ENCODE measurements at places on chromosomes 2 and 18.

GRCh38 chr2:85418132-85419008 is at the start of gene SH2D6:
SH2D6 (plus strand) TSS chr2:85418714; CDS start chr2:85429466, 10,752 bp downstream.
- DNase-seq: peak; percentile 85

DNA sequence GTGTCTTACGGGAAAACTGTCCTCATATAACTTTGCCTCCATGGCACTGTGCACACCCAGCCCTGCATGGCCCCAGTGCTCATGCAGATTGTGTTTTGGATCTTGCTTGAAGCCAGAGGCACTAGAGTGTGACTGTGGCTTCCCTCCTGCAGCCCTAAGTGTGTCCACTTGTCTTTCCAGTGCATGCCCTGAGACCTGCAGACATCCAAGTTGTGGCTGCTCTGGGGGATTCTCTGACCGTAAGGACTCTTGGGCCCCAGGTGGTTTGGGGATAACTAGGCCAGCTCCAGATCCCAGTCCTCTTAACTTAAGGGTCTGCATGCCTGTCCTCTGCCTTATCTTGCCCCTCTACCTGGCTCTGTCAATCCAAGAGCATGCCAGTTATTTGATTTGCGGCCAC is 96.6 kb downstream of the PLB1 start:
- DNase-seq: no peak

DNA sequence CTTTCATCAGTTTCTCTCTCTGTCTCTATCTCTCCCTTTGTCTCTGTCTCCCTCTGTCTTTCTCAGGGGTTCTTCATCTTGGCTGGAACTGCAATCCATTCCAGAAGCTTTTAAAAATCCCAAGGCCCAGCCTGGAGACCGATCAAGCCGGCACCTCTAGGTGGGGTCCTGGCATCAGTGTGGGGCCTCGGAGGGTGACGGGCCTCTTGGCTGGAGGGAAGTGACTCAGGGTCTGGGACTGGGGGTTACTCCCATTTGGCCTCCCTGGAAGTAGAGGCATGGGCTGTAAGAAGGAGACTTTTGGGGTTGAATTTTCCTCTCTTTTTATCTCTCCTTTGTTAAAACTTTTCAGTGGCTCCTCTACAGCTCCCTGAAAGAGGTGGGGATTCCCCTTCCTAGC is 52.8 kb upstream of the OTOF start:
- no peak for DNase-seq

DNA sequence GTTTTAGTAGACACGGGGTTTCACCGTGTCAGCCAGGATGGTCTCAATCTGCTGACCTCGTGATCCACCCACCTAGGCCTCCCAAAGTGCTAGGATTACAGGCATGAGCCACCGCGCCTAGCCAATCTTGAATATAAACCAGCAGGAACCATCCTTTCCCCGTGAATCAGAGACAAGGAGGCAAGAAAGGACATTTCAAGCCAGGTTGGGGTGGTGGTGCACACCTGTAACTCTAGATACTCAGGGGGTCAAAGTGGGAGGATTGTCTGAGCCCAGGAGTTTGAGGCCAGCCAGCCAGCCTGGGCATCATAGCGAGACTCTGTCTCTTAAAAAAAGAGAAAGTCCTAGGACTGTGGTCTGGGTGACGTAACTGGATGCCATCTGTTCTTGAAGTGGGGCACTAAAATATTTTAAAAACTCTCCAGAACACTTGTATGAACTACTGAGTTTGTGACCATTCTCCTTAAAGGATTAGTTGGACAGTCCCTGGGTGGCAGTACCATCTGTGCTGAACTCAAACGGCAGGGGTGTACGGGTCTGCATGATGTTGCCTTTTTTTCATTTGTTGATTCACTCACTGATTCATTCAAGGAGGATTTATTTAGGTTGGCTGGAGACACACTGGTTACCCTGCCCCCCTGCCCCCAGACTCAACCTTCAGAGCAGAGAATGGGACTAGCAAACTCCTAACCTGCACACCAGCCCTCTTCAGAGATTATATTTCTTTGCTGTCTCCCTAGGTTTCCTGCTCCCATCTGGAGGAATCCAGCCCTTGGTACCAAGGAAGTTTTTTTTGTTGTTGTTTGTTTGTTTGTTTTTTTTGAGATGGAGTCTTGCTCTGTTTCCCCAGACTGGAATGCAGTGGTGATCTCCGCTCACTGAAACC is 2.9 kb upstream of the TLX2 start:
- DNase-seq: no peak

GRCh38 chr18:31241900-31242409 is 76.0 kb upstream of the DSG1 start:
- DNase-seq: peak; percentile 83

DNA sequence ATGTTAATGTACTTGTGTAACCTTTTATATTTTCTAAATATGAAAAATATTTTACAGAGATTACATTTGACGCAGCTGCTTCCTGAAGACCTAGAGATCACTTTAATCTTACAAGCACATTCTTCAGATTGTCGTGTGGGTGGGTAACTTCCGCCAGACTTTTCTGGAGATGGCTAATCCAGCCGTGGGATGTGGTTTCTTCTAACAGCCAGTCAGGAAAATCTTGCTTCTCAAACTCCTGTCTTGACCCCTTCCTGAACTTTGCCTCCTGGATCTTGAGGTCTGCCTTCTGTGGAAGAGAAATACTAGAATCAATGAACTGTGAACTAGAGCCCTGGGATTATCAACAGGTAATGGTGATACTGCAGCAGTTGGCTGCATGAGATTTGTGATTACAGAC is 401.6 kb upstream of the TNP1 start:
- no peak for DNase-seq

GRCh38 chr2:42429352-42429751 is 64.4 kb downstream of the KCNG3 start:
- DNase-seq: no peak

GRCh38 chr2:126866451-126866850 is 32.2 kb upstream of the TEX51 start:
- DNase-seq: no peak

DNA sequence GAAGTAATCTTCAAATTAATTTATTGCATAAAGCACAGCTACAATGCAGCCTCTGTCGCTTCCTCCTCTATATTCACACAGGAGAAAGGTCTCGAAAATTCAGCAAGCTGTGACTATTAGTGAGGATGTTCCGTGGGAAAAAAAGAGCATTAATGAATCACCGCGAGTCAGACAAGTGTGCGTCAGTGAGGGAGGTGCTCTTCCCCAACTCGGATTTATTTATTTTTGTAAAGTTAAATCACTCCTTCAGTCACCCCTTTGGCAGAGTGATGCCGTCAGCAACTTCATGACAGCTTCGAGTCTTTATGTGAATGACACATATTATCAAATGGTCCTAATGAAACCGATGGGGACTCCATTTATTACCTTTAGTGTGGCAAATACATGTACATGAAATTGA is 648.9 kb upstream of the SALL3 start:
- no peak for DNase-seq

GRCh38 chr2:45892425-45892745 is 240.9 kb downstream of the PRKCE start:
- DNase-seq: no peak

- DNase-seq: peak; percentile 5
Observed at GRCh38 chr2:235291461-235291860, 202.4 kb upstream of the AGAP1 start.

GRCh38 chr2:153808679-153809078 is 63.0 kb upstream of the GALNT13 start:
- no peak for DNase-seq

- no peak for DNase-seq
Observed at GRCh38 chr18:50509012-50509411, 50.9 kb upstream of the MAPK4 start.

GRCh38 chr2:60857056-60857455 is 24.3 kb upstream of the REL start:
- no peak for DNase-seq

GRCh38 chr2:142892715-142893114 is 15.3 kb downstream of the KYNU start:
- DNase-seq: no peak

GRCh38 chr2:152492131-152492530 is 157.2 kb downstream of the FMNL2 start:
- no peak for DNase-seq

DNA sequence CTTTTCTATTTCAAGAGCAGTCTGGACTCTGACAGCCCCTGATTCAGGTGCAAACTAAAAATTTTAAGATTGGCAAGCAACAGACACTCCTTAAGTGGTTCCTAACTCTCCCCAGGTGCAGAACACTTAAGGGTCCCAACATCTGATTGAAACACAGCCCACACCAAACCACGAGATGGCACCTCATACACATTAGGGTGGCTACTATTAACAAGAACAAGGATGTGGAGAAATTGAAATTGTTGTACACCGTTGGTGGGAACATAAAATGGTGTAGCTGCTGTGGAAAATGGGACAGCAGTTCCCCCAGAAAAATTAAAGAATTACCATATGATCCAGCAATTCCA is 82.3 kb downstream of the POLR1A start:
- no peak for DNase-seq

- DNase-seq: no peak
Observed at GRCh38 chr2:105496271-105496670, 97.4 kb upstream of the FHL2 start.

DNA sequence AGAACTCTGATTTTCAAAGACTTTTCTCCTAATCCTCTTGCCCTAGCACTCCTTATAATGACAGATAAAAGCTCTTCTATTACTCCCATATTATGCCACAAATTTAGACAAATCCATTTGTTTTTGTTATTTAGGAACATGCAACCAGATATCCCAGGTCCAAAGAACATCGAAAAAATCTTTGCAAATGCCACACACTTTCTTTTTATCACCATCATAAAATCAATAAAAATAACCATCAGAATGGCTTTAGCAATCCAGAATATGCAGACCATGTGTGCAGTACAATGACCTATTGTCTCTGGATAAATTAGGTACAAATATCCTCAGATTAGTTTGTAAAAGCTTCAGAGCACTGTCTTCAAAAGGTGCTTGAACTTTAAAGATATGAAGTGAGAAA is 376.2 kb upstream of the TCF4 start:
- DNase-seq: no peak

GRCh38 chr18:9786631-9787030 is 78.5 kb downstream of the RAB31 start:
- DNase-seq: no peak

DNA sequence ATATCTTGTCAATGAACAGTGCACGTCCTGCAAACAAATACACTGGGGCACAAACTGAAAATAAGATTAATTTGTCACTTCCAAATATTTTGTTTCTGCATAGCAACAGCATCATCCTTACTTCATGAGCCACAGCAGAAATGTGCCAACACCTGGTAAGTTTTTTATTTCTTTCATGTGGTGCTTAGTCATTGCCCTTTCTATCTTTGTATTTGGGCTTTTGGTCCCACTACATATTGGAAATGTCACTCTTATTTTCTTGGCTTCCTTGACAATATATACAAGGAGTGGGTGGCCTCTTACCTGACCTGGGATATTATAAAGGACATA is 208.0 kb downstream of the RBM43 start:
- DNase-seq: no peak

DNA sequence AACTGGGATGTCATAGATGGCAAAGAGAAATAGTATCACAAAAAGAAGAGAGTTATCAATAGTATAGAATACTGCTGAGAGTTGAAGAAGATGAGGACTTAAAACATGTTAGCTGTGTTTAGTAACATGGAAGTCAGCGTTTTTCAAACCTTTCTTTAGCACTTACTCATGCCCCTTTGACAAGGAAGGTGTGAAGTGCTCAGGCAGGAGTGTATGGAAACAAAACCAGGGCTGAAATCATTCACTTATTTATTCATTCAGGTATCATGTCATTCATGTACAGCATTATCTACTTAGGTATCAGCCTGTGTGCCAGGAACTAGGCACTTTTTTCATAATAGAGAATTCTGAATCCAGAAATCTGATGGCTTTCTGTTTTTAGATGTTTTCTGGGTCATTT is 27.2 kb downstream of the CD28 start:
- DNase-seq: no peak

GRCh38 chr2:240510513-240511210 is 47.1 kb downstream of the ANKMY1 start:
- DNase-seq: no peak

DNA sequence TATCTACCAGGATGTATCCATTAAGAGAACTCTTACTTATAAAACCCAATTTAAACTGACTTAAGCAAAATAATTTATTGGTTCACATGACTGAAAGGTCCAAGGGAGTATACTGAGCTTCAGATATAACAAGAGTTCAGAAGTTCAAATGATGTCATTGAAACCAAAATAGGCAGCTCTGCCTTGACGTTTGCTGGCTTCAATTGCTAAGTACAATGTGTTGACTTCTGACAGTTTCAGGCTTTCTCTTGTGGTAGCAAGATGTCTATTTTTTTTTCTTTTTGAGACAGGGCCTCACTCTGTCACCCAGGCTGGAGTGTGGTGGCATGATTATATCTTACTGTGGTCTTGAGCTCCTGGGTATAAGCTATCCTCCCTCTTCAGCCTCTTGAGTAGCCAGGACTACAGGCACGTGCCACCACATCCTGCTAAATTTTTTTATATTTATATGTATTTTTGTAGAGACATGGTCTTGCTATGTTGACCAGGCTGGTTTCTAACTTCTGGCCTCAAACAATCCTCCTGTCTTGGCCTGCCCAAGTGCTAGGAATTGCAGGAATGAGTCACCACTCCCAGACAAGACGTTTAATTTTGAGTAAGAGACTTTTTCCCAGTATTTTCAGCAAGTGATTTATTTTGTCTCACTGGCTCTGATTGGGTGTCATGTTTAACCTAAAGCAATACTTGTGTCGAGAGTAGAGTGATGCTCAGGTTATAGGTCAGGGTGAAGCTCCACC is 184.8 kb downstream of the NR4A2 start:
- no peak for DNase-seq

GRCh38 chr2:120949027-120949956 is 213.6 kb downstream of the GLI2 start:
- peak; percentile 62 for DNase-seq

GRCh38 chr2:120488531-120488930 is 142.6 kb downstream of the INHBB start:
- no peak for DNase-seq

GRCh38 chr2:196544906-196545433 is 94.5 kb upstream of the CCDC150 start:
- DNase-seq: no peak

DNA sequence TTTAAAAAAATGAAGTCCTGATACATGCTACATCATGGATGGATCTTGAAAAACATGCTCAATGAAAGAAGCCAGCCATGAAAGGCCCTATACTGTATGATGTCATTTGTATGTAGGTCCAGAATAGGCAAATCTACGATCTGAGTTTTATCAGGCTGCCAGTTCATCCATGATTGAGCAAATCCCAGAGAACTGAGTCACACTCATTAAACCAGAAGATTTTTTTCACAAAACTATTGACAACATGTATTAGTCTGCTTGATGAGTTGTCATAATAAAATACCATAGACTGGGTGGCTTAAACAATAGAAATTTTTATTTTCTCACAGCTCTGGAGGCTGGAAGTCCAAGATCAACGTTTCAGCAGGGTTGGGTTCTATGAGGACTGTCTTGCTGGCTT is 130.7 kb downstream of the MREG start:
- DNase-seq: no peak

GRCh38 chr2:75513616-75514170 is 47.0 kb downstream of the EVA1A start:
- DNase-seq: no peak

All from SW480 (cell line).